Left hindlimb (tissue), 1 donor: ENCODE measurements at places on chromosomes 5 and 9.

- no peak for DNase-seq
Measured at GRCh38 chr9:108889649-108890067, 27.6 kb downstream of the ACTL7A start.

- DNase-seq: no peak
Measured at GRCh38 chr5:85334-85995, 6.5 kb upstream of the PLEKHG4B start.

- no peak for DNase-seq
Measured at GRCh38 chr5:127056896-127057295, 16.4 kb downstream of the C5orf63 start.

- DNase-seq: no peak
Measured at GRCh38 chr9:97645720-97646119, 12.1 kb downstream of the NCBP1 start.

- no peak for DNase-seq
Measured at GRCh38 chr9:138053996-138054752, 176.6 kb downstream of the CACNA1B start.

- no peak for DNase-seq
Measured at GRCh38 chr5:117801583-117801982, 1186.8 kb downstream of the DTWD2 start.

- DNase-seq: no peak
Measured at GRCh38 chr9:108478431-108479332, 377.1 kb downstream of the ACTL7B start.
